ENCODE measurements at places on chromosomes 16 and 17.
A peak's percentile ranks its signal among the peaks of the same experiment; 100 is the strongest.

DNA sequence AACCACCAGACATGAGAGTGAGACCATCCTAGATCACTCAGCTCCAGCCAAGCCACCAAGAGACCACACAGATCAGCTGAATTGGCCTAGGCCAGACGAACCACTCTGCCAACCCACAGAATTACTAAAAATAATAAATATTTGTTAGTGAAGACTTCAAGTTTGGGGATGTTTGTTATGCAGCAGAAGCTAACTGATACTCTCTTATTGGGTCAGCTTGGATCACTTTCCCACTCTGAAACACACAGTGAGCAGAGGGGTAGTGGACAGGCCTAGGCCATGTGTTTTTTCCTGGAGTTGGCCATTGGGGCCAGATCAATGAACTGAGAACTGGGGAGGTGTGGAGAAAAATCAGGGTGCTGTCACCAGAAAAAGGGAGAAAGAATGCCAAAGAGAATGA lies 15.6 kb upstream of the ITPRIPL2 start:
- DNase-seq, result no peak

DNA sequence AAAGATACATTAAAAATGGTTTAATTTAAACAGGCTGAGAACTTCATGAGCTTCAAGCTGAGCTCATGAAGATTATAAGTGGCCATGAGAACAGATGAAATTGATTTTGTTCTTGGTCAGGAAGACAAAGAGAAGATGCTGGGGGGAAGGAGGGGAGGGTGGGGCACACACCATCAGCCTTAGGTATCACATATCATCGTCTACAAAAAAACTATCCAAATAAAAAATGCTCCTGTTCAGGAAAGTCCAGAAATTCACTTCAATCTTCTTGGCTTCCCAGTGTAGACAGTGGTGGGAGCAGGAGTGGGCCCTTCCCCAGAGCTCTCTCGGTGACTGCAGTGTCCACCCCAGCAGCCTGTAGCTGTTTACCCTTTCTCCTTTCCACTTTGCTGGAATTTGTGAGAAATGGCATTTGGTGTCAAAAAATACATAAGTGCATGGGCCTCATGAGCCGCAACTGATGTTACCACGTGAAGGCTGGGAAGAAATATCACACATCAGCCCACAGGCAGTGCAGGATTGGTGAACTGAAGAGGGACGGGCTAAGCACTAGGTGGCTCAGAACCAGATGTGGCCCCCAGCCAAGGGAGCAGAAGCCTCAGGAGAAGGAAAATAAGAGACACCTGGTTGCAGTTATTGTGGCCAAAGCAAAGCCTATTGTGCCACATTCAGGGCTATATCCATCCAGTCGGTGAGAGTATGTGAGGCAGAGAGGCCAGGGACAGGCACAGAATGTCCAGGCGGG lies 6.1 kb downstream of the KRT37 start:
- DNase-seq, result no peak

DNA sequence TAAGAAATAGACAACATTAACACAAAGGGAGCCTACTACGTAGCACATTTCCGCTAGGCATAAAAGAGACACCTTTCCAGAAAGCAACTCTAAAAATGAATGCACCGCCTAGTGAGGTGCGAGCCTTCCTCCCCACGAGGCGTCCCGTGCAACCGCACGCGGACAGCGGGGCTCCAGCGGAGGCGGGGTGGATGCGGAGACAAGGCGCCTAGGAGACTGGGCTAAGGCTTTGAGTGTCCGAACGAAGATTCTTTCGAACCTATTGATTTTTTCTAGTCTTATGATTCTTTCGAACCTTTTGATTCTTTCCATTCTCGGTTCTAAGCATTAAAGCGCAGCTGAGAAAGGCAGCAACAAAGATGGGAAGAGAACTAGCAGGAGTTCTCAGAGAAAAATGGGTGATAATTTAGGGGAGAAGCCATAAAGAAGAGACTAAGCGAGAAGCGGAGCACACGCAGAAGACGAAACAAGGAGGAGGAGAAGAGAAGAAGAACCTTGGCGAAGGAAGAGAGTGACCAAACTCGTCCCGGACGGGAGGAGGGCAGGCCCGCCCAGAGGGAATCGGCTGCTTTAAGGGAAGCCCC lies 394 bp upstream of the CPD start:
- no peak for DNase-seq

- peak; percentile 24 for DNase-seq
Observed at GRCh38 chr17:12398441-12399051, 267.1 kb upstream of the MYOCD start.

DNA sequence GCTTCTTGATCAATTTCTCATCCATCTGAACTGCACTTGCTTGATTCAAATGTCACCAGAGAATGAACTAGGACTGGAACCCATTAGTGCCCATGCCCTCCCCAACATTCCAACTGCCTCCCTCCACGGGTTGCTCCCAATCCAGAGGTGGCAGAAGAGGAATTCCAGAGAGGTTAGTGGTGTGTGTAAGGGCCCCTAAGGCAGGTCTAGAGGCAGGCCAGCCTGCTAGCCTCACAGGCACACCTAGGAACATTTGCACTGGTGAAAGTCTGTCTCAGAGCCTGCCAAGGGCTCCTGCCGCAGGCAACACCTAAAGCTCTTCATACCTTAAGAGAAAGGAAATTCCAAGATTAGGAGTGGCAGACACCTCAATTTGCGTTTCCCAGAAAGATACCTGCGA lies 21.2 kb upstream of the CMTM4 start:
- DNase-seq, result no peak

DNA sequence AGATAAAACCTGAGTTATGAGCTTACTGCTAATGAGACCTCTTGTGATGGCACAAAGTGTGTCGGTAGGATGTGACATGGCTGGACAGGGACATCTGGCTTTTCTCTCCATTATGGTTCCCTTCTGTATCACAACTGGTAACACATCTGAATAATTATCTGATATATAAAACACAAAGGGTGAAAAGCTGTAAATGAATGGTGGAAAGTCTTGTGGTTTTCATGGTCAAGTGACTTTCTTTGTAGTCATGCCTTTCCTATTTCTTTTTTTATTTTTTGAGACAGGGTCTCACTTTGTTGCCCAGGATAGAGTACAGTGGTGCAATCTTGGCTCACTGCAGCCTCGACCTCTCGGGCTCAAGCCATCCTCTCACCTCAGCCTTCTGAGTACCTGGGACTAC lies 35.3 kb upstream of the ZFHX3 start:
- DNase-seq, result no peak

- DNase-seq, result peak; percentile 89
Observed at GRCh38 chr16:4324492-4325252, 8.8 kb downstream of the GLIS2 start.

DNA sequence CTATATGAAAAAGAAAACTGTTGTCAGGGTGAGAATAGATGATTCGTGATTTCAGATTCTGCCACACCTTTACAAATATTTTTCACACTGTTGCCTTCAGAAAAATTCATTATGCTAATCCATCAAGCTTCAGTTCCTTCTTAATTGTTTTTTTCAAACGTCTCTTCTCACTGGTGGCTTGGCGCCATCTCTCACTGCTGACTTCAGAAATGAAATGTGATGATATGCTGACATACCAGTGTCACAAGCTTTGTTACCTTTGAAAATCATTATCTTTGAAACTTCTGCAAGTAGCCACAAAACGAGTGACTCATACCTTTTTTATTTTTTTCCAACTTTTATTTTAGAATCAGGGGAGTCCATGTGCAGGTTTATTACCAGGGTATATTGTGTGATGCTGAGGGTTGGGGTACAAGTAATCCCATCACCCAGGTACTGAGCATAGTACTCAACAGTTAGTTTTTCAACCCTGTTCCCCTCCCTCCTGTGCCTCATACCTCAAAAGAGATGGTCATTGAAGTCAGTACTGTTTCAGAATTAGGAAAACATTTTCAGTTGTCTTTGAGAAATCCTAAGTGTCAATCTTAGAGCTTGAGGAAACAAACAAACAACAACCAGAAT lies 14.0 kb upstream of the KRT222 start:
- DNase-seq, result no peak

DNA sequence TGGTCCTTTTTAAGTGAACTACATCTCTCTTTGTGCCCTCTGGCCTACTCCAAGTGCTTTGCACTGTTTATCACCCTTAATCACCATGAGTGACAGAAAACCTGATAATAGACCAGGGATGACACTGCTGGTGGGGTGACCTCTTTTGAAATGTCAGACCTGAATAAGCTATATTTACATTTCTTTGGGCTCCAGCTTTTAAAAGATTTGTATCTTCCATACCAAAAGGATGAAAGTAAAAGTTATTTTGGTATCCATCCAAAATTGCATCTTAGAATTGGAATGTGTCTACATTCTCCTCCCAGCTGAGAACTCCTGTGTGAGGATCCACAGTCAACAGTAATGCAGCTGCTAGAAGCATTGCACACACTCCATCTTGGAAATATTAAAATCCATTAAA lies 370.0 kb downstream of the CDH11 start:
- DNase-seq, result no peak

Measured in tongue (tissue), 3 donors.